ENCODE measurements at places on chromosomes 7 and 10.

- DNase-seq = no peak
These were observed 20.9 kb downstream of the TEX36 start for GRCh38 chr10:125661941-125662515.

- no peak for DNase-seq
These were observed 67.3 kb downstream of the AP3M1 start for GRCh38 chr10:74083304-74083703.

GRCh38 chr10:119441151-119441821, 101.2 kb downstream of the RGS10 start:
- DNase-seq = no peak

DNA sequence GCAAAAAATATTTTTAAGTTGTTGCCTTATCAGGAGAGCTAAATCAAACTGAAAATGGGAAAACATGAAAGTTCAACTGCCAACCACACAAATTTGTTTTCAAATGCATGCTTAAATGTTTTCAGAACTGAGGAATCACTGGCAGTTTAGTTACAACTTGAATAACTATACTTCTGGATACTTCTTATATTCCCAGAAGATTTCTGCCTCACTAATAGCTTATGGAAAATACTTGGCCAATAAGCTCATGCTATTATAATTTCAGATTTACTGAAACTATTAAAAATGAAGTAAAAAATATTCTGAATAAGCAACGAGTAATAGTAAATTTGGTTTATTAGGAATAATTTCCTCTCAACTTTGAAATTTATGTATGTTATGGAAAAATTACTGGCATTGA, 222.2 kb downstream of the CDK14 start:
- DNase-seq = no peak

- DNase-seq = no peak
These were observed 117.2 kb downstream of the CNOT4 start for GRCh38 chr7:135392701-135393100.

DNA sequence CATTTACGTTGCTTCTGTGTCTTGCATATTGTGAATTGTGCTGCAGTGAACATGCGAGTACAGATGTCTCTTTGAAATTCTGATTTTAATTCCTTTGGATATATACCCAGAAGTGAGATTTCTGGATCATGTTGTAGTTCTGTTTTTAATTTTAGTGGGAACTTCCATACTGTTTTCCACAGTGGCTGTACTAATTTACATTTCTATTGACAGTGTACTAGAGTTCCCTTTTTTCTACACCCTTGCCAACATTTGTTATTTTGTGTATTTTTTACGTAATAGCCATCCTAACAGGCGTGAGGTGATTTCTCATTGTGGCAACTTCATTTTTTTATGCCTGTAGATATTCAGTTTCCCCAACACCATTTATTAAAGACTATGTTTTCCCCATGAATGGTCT, 144.7 kb upstream of the INHBA start:
- no peak for DNase-seq

DNA sequence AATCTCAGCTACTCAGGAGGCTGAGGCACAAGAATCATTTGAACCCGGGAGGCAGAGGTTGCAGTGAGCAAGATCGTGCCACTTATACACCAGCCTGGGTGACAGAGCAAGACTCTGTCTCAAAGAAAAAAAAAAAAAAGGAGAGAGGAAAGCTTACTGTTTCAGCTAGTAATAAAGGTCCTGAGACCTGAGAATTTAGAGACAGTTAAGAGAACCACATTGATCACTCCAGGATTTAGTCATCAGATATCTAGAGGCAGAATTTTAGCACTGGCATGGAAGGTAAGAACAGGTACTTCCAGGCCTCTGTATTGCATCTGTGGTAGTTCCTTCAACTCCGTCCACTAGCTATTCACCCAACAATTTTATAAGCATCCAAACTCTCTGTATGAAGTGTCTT, 7.8 kb downstream of the COG5 start:
- no peak for DNase-seq

GRCh38 chr10:49187950-49188761, at the start of gene TMEM273:
Gene TMEM273 (minus strand): TSS chr10:49188391. CDS start chr10:49188336, 55 bp downstream.
- no peak for DNase-seq

DNA sequence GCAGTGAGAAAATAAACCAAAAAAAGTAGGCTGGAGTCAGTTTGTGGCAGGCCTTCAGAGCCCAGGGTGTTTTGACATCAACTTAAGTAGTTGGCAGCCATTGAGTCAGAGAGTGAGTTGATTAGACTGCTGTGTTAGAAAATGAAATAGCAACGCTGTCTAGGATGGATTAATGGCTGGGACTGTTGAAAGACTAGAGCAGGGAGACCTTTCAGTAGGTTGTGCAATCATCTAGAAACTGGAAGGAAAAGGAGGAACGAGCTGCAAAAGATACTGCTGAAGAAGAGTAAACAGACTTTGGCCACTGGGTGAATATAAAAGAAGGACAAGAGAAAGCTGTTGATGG, 28.6 kb upstream of the TRIL start:
- DNase-seq = no peak
